ENCODE measurements at places on chromosomes 1 and 21.

GRCh38 chr1:235515844-235516512, 11.7 kb upstream of the B3GALNT2 start:
- DNase-seq = peak; percentile 17

DNA sequence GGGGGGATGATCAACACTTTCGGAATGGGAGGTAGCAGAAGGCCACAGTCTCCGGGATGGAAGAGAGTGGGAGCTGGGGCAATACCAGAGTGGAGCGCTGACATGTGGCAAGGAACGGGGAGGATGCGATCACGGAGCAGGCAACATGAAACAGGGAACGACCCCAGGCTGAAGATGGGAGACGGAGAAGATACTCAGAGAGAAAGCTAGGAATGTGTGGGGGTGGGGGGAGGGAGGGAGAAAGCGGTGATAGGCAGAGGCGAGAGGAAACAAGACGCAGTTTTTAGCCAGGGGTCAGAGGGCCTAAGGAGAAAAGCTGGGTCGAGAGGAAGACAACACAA, 577 bp downstream of the RAB3GAP2 start:
- DNase-seq = peak; percentile 9

- no peak for DNase-seq
Measured at GRCh38 chr1:83555871-83556270, 443.1 kb downstream of the TTLL7 start.

DNA sequence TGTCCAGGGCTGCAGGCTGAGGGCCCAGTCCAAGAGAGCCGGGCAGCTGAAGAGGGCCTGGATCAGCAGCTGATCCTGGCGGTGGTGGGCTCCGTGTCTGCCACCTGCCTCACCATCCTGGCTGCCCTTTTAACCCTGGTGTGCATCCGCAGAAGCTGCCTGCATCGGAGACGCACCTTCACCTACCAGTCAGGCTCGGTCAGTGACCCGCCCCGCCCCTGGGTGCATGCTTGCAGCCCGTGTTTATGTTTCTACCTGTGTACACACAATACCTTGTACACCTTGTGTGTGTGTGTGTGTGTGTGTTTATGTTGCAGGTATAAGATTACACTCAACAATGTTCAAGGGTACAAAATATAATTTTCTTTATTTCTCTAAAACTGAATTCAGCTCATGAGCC, 13.0 kb downstream of the TIE1 start:
- DNase-seq = no peak

- DNase-seq = no peak
Measured at GRCh38 chr21:33418691-33419090, 15.5 kb downstream of the IFNGR2 start.

- no peak for DNase-seq
Measured at GRCh38 chr1:151243683-151244216, 10.8 kb upstream of the PSMD4 start.

GRCh38 chr1:169326261-169326955, 41.2 kb downstream of the NME7 start:
- peak; percentile 3 for DNase-seq

DNA sequence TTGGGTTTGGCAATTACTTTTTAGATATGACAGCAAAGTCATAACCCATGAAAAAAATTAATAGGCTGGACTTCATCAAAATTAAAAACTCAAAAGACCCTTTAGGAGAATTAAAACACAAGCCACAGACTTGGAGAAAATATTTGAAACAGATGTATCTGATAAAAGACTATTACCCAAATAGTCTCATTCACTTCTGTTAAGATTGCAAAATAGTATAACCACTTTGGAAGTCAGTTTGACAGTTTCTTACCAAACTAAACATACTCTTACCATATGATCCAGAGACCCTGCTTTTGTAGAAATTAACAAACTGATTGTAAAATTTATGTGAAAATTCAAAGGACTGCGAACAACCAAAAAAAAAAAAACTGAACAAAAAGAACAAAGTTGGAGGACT, 32.5 kb upstream of the SLC44A3 start:
- no peak for DNase-seq

- no peak for DNase-seq
Measured at GRCh38 chr1:43008115-43009060, 49.7 kb upstream of the SLC2A1 start.

- DNase-seq = no peak
Measured at GRCh38 chr1:167428395-167428794, 89.9 kb downstream of the CD247 start.

GRCh38 chr1:231806623-231807495, 180.3 kb downstream of the DISC1 start:
- DNase-seq = peak; percentile 85

GRCh38 chr1:183913567-183913993, 108.7 kb downstream of the RGL1 start:
- DNase-seq = peak; percentile 66

GRCh38 chr1:238439511-238439910, 548.8 kb upstream of the ZP4 start:
- DNase-seq = no peak

DNA sequence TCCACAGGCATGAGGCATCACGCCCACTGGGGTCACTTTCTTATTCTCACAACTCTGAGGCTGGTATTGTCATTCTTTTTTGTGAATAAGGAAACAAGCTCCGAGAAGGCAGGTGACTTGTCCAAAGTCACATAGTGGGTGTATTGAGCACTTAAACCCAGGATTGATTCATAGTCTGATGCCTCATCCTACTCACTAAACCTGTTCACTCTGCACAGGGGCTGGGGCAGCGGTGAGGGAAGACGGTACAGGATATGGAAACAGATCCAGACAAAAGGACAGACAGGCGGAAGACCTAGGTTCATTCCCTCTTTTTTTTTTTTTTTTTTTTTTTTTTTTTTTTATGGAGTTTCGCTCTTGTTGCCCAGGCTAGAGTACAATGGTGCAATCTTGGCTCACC, 56.6 kb downstream of the NKAIN1 start:
- DNase-seq = no peak

DNA sequence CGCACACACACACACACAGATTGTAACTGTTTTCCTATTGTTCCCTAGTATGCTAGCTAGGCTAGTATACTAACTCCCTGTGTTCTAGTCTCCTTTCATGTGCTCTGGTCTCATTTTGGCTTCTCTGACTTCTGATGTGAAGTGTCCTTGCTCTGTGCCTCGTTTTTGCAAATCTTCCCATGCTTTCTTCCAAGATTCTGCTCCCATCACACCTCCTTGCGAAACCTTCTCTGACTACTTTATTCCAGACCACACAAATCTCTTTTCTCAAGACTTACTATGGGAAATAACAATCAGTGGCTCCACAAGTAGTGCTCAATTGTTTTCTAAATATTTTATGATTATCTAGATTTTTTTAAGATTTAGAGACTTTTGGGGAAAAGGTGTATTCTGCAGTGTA, 10.3 kb downstream of the PRRX1 start:
- DNase-seq = no peak

DNA sequence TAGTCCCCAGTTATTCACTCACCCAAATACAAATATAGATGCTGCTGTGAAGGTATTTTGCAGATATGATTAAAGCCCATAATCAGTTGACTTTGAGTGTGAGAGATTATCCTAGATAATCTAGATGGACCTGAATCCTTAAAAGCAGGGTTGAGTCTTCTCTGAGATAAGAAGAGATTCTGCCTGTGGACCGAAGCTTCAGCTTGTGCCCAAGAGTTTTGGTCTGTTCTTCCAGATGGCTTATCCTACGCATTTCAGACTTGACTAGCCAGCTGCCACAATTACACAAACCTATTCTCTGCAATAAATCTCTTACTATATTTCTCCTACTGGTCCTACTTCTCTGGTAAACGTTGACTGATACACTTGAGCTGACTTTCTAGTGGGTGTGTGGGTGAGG, 145.1 kb downstream of the KCNJ6 start:
- no peak for DNase-seq

DNA sequence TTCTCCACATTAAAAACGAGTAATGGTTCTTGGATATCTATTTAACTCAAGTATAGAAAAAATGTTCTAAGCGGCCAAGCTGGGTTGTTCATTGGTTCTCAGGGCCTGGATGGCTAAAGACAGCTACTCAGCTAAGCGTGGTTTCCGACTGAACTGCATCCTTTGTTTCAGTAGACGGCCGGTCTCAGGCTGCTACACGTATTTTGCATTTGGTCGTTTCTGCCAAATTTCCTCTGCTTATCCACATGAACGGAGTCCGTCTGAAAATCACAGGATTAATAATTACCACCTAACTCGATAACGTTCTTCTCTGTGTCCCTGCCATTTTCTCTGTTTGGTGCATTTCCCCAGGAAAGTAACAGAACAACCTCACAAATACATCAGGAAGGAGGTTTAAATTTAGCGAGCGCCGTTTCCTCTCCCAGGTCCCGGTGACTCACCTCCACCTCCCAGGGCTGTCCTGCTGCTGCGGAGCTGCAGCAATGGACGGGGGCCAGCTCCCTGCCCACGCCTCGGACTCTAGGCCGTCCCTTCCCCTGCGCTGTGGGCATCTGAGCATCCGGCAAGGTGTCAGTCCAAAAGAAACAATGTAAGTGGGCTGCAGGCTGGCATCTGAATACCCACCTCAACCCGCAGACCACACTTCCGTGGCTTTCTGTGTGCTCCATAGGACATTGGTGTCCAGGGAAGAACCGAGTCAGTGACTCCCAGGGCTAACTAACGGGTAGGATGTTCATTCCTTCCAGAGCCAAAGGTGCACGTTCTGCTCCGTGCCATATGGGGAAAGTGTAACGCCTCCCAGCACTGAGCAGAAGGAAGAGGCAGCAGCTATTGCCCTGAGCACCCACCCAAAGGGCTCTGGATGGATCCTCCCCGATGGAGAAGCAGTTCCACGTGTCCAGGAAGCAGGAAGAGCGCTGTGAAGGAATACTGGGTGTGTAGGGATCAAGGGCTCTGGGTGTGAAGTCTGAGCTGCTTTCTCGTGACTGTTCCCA, 4.1 kb upstream of the GABRD start:
- DNase-seq = no peak

DNA sequence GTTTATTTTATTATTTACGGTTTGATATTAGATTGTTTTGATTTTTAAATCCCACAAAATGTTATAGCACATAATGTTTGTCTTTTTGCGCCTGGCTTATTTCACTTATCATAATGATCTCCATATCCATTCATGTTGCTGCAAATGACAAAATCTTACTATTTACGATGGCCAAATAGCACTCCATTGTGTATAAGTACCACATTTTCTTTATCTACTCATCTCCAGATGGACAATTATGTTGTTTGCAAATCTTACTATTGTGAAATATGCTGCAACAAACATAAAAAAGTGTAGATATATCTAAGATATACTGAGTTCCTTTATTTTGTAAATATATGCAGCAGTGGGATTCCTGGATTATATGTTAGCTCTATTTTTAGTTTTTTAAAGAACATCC, 1568.3 kb downstream of the AMY1C start:
- DNase-seq = no peak

DNA sequence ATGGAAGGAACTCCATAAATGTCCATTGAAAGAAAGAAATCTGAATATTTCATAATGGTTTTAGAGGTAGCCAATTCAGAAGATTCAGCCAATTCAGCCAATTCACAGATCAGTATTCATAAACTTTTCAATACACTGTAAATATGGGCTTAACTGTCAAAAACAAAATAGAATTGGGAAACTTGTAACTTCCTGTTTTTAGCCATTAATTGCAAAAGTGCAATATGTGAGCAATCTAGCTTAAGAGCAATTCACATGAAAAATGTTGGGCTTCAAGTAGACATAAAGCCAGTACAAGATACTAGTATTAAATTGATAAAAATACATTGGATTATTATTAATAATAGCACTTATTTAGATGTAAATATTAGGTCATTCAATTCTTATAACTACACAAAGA, 27.5 kb upstream of the PLPPR4 start:
- DNase-seq = peak; percentile 32

DNA sequence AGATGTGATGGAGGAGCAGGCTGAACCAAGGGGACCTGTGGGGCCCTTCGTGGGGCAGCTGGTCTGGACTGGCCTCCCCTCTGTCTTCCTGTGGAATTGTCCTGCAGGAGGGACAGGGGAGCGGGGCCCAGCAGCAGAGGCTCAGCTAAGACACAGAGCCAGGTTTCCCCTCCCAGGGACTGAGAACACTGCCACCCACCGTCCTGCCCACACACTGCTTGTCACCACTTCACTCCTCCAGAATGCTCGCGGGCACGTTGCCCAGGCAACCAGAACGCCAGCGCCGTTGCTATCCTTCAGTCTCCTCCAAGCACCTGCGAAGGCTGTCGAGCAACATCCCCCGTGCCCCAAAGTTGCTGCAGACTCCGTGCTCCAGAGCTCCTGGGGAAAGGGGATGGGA, 46.4 kb downstream of the AJAP1 start:
- no peak for DNase-seq

GRCh38 chr1:181356505-181357340, 126.6 kb upstream of the CACNA1E start:
- DNase-seq = peak; percentile 2

DNA sequence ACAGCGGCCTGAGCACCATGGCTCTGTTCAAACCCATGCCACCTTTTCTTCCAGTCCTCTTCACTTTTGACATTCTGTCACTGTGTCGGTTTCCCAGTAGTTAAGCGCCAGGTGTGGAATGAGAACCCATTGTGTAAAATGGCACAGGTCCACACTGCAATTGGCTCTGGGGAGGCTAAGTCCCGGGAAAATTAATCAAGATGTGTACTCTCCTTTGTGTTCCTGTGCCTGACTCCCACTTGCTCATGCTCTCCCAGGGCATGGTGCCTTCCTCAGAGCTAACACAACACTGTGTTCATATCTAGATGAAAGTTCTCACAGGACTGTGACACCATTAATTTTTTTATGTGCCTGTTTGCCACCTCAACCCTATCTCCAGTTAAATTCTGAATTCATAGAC, 59.0 kb upstream of the BTG3 start:
- no peak for DNase-seq

DNA sequence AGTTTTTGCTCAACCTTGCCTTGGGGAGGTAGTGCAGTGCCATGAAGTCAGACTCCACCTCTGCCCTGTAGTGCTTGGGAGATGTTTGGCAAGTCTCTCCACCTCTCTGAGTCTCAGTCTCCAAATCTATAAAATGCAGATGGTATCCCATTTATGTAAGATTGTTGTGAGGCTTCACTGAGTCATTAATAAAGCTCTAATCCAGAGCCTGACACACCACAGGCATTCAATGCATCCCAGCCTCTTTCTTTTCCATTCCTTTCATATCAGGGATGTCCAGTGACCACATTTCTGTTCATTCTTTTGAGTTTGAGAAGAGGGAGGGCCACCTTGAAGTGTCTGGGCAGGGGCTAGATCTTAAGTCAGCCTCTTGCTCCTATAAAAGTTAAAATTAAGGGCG, 37.6 kb upstream of the LMO4 start:
- no peak for DNase-seq

- no peak for DNase-seq
Measured at GRCh38 chr21:45420061-45421041, 15.4 kb downstream of the COL18A1 start.

Measured in suppressor macrophage treated with lipopolysaccharide for 4 hours (primary cell).